ENCODE measurements at places on chromosomes 5 and 9.

DNA sequence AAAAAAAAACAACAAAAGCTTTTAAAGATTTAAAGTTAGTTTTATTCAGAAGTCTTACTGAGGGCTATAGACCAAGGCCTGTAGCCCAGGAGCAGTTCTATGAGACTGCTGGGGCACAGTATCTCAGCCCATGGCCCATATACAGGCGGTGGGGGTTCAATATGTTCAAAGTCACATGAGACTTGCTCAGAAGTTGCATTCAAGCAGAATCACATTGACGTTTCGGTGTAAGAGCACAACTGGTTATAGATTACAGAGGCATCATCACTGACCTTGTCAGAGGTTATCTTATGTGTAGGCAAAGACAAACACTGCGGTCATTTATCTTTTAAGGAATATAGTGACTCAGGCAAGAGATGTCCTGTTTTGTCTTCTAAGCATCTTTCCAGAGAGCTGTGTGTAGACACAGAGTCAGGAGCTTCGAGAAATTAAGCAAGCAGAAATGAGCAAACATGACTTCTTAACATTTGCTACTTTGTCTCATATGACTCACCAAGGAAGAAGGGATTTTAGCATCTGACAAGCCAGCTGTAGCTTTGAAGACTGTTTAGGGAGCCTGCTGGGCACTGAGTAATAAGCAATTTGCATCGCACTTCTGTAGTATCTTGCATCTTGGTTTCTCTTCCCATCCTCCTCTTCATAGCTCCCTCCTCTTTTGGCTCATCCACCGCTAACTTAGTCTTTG lies 12.9 kb upstream of the F2RL1 start:
- DNase-seq: no peak

DNA sequence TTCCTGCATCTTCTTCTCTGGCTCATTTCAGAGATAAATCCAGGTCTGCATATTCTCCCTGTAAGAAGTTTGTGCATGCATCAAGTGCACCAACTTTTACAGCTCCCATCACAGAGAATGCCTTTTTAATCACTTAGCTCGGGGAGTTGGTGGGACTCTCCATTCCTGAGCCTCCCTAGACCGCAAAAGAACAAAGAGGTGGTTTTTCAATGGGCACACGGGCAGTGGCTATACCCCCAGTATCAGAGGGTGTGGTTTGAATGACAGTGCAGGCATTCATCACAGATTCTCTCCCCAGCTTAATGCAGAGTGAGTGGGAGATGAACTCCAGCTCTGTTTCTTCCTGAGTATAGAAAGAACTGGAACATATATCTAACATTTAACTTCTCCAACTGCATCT lies 264.7 kb upstream of the NR4A3 start:
- DNase-seq: no peak

- DNase-seq: no peak
Observed at GRCh38 chr5:92559781-92560180, 1021.2 kb downstream of the NR2F1-AS1 start.

GRCh38 chr9:107905308-107906020 lies 415.9 kb upstream of the KLF4 start:
- no peak for DNase-seq

GRCh38 chr9:3696368-3696767 lies 170.6 kb upstream of the RFX3 start:
- no peak for DNase-seq

- DNase-seq: no peak
Observed at GRCh38 chr9:13707612-13708576, 428.4 kb upstream of the MPDZ start.

GRCh38 chr9:13002740-13003139 lies 227.9 kb downstream of the LURAP1L start:
- DNase-seq: no peak

- no peak for DNase-seq
Observed at GRCh38 chr5:84589926-84590325, 205.2 kb upstream of the EDIL3 start.

GRCh38 chr5:53009816-53010215 lies 20.7 kb downstream of the ITGA2 start:
- DNase-seq: no peak

DNA sequence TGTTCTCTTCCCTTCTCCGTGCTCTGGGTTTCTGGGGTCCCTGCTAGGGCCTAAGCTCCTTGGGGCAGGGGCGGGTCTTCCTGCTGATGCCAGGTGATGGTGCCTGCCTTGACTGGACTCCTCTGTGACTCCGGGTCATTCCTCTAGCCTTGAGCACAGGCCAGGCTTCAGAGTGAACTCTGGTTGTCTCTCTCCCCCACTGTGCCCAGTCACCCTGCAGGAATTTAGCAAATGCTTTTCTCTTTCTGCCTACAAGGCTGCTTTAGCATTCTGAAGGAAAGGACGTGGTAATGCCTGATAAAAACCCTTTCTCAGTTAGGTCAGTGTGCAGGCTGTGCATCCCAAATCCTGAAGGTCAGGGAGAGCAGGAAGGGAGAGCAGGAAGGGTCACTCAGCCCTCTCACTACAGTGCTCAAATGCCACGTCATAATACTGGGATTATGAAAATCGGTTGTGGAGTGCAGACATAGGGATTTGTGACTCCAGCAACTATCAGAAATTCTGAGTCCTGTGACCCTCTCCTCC lies 2.7 kb downstream of the CXCL14 start:
- no peak for DNase-seq

DNA sequence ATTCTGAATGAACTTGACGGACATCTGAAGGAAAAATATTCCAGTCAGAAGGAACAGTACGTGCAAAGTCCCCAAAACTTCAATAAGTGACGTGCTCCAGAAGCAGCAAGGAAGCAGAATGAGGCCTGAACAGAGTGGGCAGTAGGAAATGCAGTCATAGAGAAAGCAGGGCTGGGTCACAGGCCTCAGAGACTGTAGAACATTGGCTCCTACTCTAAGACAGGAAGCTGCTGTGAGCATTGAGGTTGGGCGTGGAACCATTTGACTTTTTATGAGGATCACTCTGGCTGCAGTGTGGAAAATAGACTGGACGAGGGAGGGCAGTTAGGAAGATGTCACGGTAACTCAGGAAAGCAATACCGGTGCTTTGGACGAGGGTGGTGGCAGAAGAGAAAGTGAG lies 64.0 kb downstream of the DOCK8 start:
- DNase-seq: peak; percentile 24

- DNase-seq: no peak
Observed at GRCh38 chr5:151156507-151157420, 815 bp downstream of the ANXA6 start.

DNA sequence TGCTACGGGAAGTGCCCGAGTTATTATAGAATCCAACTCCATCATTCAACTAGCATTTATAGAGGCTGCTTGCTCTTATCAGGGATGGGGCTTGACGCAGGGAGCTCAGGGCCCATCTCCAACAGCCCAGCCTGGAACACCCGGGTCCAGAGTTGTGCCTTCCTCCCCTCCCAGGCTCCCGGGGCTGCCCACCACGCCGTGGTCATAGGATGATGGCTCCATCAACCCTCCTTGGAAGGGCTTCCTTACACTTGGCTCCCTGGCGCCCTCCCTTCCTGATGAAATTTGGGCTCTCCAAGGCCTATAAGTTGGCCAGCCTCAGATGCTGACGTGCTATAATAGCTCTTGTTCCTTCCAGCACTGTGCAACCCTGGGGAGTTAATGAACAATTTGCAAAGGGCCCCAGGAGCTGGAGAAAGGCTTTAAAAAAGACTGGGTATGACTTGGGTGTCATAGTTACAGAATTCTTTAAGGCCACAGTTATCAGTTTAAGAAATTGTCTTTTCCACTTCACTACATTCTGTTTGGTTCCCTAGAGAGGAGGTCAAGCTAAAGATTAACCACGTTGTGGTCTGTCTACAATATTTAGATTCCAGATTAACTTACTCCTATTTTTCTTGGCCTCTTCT lies 42.5 kb upstream of the GADD45G start:
- DNase-seq: no peak

- no peak for DNase-seq
Observed at GRCh38 chr5:168301593-168302390, 10.3 kb downstream of the WWC1 start.

- no peak for DNase-seq
Observed at GRCh38 chr5:25345240-25345771, 700.5 kb upstream of the CDH10 start.

GRCh38 chr5:67381236-67381880 lies 184.8 kb upstream of the CD180 start:
- no peak for DNase-seq

DNA sequence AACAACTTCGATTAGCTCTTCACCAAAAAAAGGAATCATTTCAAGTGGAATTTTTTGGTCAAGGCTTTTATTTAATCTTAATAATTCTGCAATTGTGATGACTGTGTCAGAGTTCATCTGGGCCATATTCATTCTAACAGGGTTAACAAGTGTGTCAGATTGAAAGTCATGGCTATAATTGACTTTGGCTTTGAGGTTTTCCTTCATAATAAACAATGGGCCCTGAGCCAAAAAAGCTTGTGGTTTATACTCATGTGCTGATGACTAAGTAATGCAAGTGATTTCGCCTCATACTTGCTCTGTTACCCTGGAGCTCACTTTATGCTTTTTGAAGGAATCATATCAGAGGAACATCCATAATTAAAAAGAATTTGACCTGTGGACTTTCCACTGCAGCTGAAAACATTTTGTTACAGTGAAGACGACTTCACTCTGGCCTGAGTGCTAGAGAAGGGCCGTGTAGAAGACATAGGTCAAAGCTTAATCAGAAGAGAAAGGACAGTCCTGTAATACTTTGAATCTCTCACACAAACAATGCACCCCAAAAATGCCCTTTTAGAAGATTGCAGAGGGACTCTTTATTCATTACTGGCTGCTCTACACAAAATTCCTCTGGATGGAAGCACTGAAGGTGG lies 101.7 kb downstream of the GDNF start:
- DNase-seq: peak; percentile 6

- peak; percentile 66 for DNase-seq
Observed at GRCh38 chr5:132427281-132428146, 58.0 kb downstream of the SLC22A5 start.

GRCh38 chr5:88956416-88956815 lies 73.4 kb upstream of the MEF2C start:
- no peak for DNase-seq

- no peak for DNase-seq
Observed at GRCh38 chr9:318646-319045, 104.0 kb downstream of the DOCK8 start.

DNA sequence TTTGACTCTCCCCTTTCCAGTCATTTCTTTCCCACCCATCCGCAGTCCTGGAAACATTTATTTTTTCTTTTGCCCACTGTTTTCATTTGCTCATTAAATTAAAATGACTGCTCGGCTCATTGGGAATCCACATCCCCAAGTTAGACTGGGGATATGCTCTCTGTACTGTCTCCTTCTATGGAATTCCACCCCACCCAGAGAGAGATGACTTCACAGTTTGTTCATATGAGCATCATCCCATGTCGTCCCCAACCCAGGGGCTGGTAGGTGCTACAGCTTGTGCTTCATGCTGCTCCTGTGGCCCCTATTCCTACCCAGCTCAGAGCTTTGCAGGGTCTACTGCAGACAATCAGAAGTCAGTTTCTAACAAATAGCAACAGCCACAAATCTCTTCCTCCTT lies 16.5 kb upstream of the RARS1 start:
- DNase-seq: no peak

GRCh38 chr9:35675204-35675603 lies 1.5 kb downstream of the CA9 start:
- no peak for DNase-seq

DNA sequence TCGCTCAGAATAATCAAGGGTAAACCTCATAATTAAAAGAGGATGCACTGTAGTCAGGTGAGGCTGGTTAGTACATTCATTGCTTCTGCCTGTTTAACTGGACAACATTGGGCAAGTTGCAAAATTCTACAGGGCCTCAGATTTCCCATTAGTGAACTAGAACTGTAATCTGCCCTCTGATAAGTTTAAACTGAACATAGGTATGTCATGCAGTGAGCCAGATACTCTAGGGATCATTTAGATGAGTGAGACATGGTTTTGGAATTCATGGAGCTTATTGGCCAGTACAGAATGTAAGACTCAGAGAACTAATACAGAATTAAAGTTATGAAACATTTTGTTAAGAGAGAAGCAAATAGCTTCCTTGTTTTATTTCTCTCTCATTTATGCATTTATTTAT lies 35.9 kb downstream of the RNF44 start:
- no peak for DNase-seq

GRCh38 chr5:158382473-158382872 lies 523.5 kb upstream of the CLINT1 start:
- peak; percentile 14 for DNase-seq

- no peak for DNase-seq
Observed at GRCh38 chr9:131238402-131239021, 37.8 kb downstream of the FAM78A start.

DNA sequence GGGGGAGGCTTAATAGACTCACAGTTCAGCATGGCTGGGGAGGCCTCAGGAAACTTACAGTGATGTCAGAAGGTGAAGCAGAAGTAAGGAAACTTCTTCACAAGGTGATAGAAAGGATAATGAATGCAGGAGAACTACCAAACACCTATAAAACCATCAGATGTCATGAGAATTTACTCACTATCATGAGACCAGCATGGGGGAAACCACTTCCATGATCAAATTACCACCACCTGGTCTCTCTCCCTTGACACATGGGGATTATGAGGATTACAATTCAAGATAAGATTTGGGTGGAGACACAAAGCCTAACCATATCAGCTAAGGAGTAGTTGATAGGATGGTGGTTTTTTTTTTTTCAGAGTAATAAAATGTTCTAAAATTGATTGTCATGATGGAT lies 201.8 kb downstream of the CDH12 start:
- DNase-seq: no peak

DNA sequence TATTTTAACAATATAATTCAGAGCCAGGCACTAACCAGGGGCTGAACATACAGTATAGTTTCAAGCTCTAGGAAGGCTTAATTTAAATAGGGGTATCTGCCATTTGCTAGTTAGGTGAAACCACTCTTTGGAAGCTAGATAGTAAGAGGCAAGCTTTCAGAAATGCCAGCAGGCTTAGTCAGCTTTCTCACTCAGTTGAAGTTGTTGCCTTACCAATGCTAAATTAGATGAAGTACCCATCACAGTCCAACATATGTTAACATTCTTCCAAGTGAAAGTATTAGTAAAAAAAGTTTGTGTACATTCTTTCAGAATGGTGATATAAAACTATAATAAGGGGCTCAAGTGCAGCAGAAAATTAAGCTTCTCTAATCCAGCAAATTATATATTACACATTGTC lies 215.0 kb downstream of the CNTLN start:
- no peak for DNase-seq

GRCh38 chr5:4555725-4556285 lies 584.3 kb upstream of the ADAMTS16 start:
- DNase-seq: no peak

DNA sequence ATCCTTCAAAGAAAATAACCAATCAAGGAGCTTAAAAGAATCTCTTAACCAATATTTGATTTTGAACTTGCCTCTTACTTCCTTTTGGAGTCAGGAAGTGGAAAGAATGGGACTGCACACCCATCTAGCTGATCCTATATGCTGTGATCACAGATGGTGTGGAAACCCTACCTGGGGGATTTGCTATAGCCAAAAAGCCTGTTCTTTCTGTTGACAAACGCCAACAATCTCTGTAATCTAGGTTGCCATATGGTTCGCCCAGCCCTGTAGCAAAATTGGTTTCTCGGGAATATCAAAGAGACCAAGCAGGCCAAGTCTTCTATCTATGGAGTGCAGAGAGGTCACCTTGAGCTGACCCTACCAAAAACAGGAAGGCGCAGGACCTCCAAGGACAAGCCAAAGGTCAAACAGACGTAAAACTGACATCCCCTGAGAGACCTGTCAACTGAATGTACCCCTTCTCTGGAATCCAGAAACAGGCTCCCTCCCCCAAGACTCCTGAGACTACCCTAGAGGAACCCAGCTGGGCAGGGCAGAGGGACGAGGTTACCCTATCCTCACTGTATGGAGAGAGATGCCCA lies 19.4 kb downstream of the NRG2 start:
- no peak for DNase-seq

All from activated gamma-delta T cell treated with Interleukin-2 at 50 U/mL for 16 hours (primary cell).